Activated CD4-positive, alpha-beta memory T cell treated with anti-CD3 and anti-CD28 coated beads for 36 hours (primary cell): ENCODE measurements at places on chromosomes 7 and 10.

DNA sequence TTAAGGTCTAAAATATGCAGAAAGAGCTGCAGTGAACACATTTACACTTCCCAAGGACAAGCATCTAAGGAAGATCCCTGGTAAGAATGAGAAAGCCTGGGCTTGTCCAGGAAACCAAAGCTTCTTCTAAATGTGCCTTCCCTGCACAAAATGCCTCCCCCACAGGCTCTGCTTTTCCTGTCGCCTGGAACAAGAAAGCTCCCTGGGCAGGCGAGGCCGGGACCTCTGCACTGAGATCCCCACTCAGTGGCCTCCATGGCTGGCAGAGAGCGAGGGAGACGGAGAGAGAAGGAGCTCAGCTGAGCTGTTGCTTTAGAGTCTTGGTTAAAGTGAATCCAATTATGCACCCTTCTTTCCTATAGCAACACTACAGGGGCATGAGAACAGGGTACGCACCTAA is 75.6 kb downstream of the AMZ1 start:
- DNase-seq, result no peak

DNA sequence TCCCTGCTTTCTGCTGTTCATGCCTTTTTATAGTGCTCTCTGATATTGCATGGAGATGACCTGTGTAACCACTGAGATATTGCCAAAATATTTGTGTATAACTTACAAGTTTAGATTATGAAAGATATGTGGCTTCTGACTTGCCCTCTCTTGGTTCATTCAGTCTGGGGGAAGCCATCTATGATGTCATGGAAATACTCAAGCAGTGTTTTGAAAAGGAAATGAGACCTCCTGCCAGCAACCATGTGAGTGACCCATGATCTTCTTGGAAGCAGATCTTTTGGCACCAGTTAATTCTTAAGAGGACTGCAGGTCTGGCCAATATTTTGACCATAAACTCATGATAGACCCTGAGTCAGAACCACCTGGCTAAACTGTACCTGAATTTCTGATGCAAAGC is 183.0 kb downstream of the THSD7A start:
- no peak for DNase-seq

DNA sequence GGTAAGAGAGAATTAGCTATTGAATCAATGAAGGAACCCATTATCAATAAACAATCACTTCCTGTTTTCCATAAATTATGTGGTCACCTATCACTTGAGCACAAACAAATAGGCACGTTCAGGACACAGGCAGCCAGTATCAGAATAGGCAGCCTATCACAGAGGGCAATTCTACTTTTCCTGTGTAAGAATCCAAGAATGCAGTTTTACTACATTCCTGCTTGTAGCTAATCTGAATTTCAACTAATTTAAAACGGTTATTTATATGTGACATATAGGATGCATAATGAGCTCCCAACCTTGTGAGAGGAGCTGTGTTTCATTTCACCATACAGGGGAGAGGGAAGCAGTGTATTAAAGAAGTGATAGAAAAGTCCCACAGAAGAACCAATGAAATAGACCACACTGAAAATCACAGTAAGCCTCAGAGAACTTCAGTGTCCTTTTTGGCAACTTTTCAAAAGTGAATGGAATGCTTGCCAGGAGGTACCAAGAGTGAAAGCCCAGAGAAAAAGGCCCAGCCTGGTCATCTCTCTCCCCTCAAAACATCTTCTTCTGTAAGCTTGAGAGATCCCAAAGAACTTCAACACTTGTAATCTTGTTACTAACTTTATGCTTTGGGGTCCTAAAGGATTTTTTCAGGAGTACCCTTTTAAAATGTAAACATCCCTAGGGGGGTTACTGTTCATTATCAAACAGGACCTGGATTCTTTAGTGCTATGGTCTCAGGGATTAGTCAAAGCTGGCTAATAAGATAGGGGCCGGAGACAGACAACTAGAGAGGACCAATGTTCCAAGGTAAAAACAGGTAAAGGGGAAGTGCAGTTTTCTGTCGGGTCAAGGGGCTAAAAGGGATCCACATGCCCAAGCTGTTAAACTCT is 1.3 kb downstream of the IMMP2L start:
- no peak for DNase-seq

- no peak for DNase-seq
These were observed 17.6 kb downstream of the PDSS1 start for GRCh38 chr10:26715137-26715487.
